ENCODE measurements at places on chromosomes 6 and 20. TPM values are rescaled to one million over a fixed set of nuclear protein-coding genes. Genes with fewer than 3 reads are reported as not detected.

NCOA6 gene
- 61.6 TPM for polyA plus RNA-seq

RIMS4 gene
- polyA plus RNA-seq = 0.52 TPM

PLCB1 gene
- 39.2 TPM for polyA plus RNA-seq

FRK gene
- polyA plus RNA-seq = 5.8 TPM

GRCh38 chr6:122369536-122369935, 29.9 kb upstream of the HSF2 start:
- DNase-seq = no peak
